Activated naive CD8-positive, alpha-beta T cell treated with anti-CD3 and anti-CD28 coated beads, Interleukin-2, amount 50 U/mL, for 24 hours (primary cell): ENCODE measurements at places on chromosomes 7 and 10.

GRCh38 chr10:49001402-49001801 lies 61.8 kb upstream of the LRRC18 start:
- DNase-seq = no peak

- DNase-seq = no peak
These were observed 13.0 kb downstream of the MXI1 start for GRCh38 chr10:110220398-110220797.

- no peak for DNase-seq
These were observed 2.1 kb upstream of the PRXL2A start for GRCh38 chr10:80406204-80406603.

DNA sequence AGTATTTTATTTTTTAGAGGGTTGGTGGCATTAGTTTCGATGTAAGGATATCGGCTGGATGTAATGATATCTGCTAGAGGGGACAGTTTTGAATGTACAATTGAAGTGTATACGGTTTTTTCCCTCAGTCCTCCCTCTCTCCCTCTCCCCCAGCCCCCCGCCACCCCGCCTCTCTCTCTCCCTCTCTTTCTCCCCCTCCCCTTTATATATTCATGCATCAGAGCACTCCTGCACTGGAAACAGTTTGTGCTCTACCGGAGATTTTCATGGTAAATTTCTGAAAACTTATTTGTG lies 1.6 kb downstream of the GLCCI1 start:
- no peak for DNase-seq

DNA sequence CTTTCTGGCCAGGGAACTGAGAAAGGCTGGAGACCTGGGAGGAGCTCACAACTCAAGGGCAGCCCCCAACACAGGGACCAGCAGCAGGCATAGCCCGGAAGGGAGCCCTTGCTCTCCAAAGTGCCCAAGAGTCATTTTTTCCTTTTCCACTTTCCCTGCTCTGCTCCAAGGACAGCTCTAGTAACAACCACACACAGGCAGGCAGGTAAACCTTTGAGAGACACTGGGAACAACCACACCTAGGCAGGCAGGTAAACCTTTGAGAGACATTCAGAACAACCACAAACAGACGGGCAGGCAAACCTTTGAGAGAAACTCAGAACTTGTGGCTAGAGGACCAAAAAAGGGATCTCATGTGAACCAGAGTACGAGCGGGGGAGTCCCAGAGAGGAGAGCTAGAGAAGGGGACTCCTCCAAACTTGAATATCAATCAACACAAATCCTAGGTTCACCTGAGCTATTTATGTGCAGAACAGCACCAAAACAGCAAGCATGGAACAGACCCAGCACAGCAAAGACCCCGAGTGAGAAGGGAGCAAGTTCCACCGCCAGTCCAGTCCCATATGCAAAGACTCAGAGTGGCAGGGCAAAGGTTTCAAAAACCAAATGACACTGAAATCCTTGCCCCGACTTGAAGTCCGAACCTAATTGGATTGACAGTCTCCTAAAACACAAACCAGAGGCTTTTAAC lies 33.6 kb upstream of the GUSB start:
- DNase-seq = no peak

- no peak for DNase-seq
These were observed 11.4 kb upstream of the TACR2 start for GRCh38 chr10:69428165-69428564.

GRCh38 chr7:145036604-145037405 lies 201.0 kb upstream of the TPK1 start:
- DNase-seq = peak; percentile 25

- no peak for DNase-seq
These were observed 27.7 kb downstream of the STK32C start for GRCh38 chr10:132279873-132280645.

DNA sequence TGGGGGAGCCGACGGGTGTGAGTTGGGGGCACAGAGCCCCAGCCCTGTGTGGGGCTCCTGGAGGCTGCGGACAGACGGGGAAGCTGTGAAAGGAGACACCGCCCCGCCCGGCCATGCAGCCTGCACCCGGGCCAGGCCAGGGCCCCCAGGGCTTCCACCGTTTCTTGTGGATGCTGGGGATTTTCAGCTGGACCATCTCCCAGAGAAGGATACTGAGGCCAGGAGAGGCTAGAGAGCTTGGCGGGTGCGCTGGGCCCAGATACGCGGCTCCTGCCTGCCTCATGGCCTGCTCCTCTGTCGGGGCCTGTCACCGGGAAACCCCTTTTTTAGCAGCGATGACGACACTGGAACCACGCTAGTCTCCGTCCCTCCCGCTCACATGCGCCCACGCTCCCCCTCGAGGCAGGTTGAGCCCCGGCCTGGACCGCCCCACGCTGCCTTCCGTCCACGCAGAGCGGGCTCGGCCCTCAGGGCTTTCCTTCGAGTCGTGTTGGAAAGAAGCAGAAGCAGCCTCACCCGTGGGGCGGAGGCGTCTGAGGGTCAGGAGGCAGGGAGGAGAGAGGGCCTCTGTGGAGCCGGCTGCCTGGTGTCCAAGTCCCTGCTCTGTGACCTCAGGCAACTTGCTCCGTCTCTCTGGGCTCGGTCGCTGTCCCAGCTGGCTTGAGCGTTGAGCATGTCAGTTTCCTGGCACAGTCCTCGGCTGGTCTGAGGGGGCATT lies 11.7 kb downstream of the TMEM184A start:
- DNase-seq = no peak

DNA sequence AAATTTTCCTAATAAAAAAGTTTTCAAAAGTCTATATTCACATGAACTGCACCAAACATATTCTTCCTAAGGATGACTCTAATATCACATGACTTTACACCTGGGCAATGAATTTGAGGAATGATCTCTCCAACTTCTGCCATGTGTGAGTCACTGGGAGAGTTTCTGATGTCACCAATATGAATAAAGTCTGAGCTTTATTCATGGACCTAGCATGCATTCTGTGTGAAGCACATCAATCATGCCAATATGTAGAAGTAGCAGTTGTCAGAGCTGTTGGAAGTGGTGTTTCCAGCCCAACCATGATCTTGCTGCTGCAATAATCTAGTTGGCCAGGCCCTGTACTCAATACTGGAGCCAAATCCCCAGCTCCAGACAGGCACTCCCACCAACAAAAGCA lies 91.7 kb upstream of the IFRD1 start:
- no peak for DNase-seq

DNA sequence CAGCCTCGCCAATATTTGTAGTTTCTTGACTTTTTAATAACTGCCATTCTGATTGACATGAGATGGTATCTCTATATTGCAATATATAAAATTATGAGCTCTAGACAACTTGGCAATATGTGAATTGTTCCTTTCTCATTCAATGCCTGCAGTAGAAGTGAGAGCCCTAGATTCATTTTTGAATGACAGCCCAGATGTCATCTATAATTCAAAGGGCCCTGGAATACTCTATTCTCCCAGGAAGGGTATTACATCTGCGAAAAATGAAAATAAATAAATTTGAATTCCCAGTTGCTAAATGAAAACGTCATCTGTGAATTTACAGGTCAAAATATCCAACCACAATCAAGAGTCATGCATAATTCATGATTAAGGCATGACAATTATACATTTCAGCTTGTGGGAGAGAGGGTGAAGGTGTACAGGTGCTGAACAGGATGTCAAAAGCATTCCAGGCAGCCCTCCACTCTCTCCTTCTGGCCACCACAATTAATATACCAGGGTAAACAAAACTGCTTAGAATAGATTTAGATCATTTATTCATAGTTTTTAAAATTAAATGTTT lies 1147.3 kb downstream of the XPNPEP1 start:
- no peak for DNase-seq

DNA sequence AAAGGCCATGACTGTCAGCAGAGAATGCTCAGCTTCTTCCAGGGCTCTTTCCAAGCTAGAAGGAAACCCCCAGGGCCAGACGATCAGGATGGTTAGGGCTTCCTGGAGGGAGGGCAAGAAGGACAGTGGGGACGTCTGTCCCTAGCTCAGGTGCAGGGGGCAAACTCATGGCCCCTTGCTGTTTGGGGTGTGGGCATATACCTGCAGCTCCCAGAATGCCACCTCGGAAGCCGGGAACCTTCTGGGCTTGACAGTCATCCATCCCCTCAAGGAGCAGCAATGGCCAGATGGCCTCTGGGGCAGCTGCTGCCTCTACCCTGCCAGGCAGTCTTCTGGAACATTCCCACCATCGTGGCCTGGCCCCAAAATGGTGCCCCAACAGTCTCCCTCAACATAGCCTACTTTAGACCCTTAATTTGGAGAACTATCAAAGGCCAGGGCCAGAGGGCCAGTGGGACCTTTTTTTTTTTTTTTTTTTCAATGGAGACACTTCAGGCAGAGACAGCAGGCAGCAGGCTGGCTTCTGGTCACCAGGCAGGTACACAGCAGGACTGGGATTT lies 40.2 kb upstream of the ZMIZ1 start:
- no peak for DNase-seq
